ENCODE measurements at places on chromosomes 3 and 15.

- no peak for DNase-seq
These were observed 3.9 kb upstream of the CIDEC start for GRCh38 chr3:9883706-9884554.

GRCh38 chr3:1501406-1502115 lies 408.7 kb downstream of the CNTN6 start:
- DNase-seq, result no peak

- DNase-seq, result no peak
These were observed 173.1 kb downstream of the DTWD1 start for GRCh38 chr15:49793943-49794342.

GRCh38 chr3:167148136-167148535 lies 232.0 kb downstream of the ZBBX start:
- DNase-seq, result peak; percentile 86

- DNase-seq, result peak; percentile 43
These were observed 30.0 kb downstream of the SHQ1 start for GRCh38 chr3:72818092-72818773.

DNA sequence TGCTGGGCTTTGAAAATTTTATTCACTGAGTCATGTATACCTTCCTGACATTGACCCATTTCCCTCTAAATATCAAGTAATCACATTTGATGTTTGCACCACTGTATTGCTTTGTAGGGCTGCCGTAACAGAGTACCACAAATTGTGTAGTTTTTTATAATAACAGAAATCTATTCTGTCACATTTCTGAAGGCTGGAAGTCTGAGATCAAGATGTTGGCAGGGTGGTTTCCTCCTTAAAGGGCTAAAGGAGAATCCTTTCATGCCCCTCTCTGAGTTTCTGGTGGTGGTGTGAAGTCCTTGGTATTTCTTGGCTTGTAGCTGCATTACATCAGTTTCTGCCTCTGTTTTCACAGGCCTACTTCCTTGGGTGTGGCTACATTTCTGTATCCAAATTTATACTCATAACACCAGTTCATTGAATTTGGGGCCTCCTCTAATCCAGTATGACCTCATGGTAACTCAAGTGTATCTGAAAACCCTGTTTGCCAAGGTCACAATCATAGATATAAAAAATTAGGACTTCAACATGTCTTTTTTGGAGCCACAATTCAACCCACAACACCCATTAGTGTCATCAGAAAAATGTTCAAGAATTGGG lies 29.1 kb upstream of the ST6GAL1 start:
- DNase-seq, result peak; percentile 47

DNA sequence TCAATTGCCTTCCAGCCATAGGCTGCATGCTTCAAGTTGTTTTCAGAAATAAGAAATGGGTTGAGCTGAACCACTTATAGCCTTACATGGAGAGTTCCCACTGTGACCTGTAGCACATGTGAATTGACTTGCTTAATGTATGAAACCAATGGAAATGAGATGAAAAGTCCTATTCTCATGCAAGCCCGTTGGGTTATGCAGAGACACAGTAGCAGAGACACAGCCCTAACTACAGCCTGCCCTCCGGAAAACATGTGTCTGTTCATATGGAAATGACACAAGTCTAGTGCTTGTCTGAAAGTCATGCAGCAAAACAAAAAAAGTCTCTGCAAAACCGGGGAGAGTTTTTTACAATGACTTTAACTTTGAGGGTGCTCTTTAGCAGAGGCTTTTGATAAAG lies 14.5 kb downstream of the HIGD2B start:
- no peak for DNase-seq

DNA sequence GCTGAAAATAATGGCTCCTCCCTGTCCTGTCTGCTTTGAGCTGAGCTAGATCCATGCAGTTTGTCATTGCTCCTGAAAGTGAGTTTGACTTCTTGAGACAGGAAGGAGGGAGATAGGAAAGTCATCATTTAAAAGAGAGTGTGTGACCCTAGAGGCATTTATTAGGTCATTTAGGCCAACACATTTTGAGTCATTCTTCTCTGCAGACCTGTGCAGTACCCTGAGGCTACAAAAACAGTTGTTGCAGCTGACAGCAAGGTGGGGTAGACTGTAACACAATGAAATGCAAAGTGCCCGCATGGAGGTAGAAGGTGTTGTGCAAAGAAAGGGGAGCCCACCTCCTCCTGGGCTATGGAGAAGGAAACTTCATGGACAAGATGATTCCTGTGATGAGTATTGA lies 102.8 kb upstream of the PFN2 start:
- DNase-seq, result no peak

DNA sequence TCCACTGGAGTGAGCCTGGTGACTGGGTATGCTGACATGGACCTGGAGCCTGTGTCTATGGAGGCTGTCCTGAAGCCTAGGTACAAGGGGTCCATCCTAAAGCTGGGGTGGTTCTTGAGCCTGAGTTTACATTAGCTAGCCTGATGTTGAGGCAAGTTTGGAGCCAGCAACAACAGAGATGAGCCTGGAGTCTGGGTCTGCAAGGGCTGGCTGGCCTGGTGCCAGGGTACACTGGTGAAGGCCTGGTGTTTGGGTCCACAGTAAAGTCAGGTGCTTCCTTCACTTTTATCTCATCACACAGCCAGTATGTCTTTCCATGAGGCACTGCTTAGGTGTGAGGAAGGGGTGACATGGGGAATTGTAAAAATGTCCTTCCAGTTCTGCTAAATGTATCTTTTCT lies 49.5 kb downstream of the TP63 start:
- DNase-seq, result no peak

All from inflammatory macrophage treated with lipopolysaccharide for 4 hours (primary cell).